EL (cell line): ENCODE measurements at places on chromosomes 2 and 18.

- DNase-seq, result no peak
Measured at GRCh38 chr18:42446195-42446594, 491.2 kb downstream of the PIK3C3 start.

- no peak for DNase-seq
Measured at GRCh38 chr2:199851883-199852282, 891 bp upstream of the FTCDNL1 start.

- no peak for DNase-seq
Measured at GRCh38 chr18:69400976-69401225, 213 bp downstream of the DOK6 start.

DNA sequence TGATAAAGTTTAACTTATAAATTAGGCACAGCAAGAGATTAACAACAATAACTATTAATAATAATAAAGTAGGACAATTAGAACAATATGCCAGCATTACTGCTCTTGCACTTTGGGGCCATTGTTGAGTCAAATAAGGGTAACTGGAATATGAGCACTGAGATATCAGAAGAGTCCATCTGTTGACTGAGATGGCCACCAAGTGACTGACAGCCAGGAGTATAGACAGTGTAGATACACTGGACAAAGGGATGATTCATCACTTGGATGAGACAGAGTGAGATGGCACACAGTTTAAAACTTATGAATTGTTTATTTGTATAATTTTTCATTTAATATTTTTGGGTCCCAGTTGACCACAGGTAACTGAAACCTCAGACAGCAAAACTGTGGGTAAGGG is 20.0 kb downstream of the NAB1 start:
- peak; percentile 12 for DNase-seq

- DNase-seq, result peak; percentile 84
Measured at GRCh38 chr2:43051338-43051737, 175.1 kb downstream of the ZFP36L2 start.

DNA sequence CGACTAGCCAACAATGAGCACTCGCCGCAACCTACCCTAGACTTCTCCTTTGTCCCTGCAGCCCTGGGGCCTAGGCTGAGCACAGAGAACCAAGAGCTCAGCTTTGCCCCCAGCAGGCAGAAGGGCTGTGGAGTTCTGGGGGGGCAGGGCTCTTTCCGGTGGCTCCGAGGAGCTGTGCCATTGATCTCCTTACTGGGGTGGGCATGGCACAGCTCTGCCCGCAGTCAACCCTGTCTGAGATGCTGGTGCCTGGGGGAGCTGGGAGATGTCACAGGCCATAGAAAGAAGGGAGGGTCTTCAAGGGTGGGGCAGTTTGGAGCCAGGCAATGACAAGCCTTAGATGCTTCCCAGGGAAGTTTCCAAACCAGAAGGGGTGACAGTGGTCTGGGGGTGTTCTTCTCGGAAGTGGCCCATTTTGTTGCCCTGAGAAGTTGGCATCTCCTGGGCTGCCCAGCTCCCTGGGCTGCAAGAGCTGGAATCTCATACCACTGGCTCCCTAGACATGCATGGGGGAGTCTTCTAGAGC is 14.1 kb upstream of the GPR55 start:
- DNase-seq, result no peak

GRCh38 chr2:10721396-10722251 is at the start of gene ATP6V1C2:
ATP6V1C2 (plus strand) TSS chr2:10721630; CDS start chr2:10722850, 1,220 bp downstream.
- no peak for DNase-seq

- DNase-seq, result no peak
Measured at GRCh38 chr2:159799833-159800232, 1.8 kb upstream of the CD302 start.

- no peak for DNase-seq
Measured at GRCh38 chr18:12857215-12857905, 26.7 kb downstream of the PTPN2 start.

DNA sequence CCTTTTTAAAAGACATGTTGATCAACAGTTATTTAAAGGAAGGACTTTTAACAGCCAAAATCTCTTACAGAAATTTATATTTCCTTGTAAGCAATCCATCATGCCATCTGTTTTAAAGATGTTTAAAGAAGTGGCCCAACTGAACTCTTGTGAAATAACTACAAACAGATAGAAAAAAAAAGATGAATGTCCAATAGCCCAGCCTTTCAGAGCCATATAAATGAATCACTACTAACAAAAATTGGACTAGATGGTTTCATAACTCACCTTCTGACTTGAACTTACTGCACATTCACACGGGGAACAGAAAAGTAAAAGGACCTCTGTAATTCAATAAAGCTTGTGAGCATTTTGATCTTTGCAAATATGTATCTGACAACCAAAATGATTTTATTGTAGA is 319.0 kb upstream of the CHAC2 start:
- DNase-seq, result no peak

DNA sequence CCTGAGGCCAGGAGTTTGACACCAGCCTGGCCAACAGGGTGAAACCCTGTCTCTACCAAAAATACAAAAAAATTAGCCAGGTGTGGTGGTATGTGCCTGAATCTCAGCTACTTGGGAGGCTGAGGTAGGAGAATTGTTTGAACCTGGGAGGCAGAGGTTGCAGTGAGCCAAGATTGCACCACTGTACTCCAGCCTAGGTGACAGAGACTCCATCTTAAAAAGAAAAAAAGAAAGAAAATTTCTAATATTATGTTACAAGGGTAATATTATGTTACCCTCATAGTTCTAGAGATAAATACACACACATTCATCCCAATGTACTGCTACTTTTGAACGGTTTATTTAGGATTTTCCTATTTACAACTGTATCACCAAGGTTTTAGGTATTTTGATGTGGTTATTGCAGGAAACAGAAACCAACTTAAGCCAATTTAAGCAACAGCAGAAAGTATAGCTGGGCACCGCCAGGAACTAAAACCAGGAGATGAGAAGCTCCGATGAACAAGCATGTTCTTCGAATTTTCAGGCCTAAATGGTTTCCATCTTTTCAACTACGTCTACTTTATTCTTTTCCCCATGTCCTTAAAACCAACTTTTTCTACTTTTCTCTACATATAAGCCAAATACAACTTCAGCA is 11.8 kb upstream of the ROCK1 start:
- DNase-seq, result no peak

DNA sequence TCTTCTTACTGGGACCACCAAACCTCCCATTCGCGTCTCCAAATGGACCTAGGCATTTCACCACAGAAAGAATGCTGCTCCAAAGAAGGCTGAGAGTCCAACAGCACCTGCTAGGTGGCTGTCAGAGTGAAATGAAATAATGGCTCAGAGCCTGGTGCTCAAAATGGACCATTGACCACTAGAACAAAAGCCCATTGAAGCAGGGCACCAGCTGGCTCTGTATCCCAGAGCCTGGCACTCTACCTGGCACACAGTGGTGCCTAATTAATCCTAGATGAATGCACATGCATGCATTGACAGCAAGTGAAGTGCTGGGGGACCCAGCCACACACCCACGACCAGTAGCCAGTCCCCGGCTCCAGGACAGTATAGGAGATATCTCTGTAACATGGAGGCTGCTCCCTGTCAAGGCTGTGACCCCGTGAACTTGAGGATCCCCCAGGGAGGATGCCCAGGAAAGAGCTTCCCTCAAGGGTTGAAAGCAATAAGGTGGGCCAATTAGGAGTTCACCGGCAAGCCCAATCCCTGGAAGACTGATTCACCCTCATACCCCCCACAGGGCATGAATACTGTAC is 261.3 kb downstream of the TNS1 start:
- no peak for DNase-seq

GRCh38 chr2:55954306-55955035 is 30.9 kb upstream of the EFEMP1 start:
- peak; percentile 26 for DNase-seq

GRCh38 chr2:69770193-69770702 is 28.3 kb downstream of the ANXA4 start:
- DNase-seq, result peak; percentile 85

GRCh38 chr2:205171261-205171940 is 510.9 kb upstream of the NRP2 start:
- DNase-seq, result no peak

DNA sequence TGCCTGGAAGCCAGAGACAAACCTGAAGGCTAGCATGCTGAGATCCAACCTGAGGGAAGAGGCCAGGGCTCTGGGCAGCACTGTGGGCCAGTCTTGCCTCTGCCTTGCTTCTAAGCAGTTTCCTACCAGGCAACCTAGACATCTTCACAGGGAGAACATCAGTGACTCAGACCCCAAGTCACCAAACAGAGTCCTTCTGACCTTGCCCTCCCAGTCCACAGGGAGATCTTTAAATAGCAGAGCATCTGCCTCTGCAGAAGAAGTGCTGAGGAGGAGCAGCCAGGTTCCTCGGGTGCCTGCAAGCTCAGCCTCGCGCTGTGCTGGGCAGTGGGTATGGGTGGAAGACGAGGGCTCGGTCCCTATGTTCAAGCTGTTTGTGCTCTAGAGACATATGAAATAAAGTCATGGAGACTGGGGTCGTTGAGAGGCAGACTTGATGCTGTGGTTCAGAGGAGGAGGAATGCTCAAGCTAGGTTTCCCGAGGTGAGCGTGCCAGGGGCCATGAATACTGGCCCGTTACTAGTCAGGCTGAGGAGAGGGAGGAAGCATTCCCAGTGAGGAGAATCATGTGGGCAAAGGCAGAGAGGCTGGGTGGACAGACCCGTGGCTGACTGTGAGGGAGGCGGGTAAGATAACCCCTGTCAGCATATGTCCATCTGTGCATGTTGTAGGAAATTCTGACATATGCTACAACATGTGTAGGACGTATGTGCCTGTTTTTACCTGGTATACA is 66.5 kb downstream of the BOLA3 start:
- DNase-seq, result no peak

DNA sequence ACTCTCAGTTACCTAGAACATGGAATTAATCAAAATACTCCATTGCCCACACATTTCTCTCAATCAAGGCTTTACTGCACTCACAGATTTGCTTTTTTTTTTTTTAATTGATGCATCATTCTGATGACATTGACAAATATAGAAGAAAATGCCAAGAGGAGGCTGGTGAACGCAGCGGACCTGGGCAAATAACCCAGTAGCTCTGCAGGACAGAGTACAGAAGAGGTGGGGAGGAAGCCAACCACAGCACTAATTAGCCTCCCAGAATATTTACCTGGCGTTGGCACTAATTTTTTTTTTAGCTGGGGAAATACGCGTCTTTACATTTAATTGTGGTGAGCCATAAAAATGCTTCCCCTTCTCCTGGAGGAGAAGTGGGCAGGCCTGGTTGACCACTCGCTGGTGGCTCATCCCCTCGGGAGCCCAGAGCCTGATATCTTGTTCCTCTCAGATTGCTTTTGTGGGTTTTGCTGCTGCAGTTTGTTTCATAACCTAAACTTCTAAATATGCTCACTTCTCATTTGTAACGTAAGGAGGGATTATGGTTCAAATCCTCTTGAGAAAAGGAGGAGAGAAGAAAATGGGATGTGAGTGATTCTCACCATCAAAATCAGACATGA is 165.8 kb upstream of the EPB41L3 start:
- no peak for DNase-seq

DNA sequence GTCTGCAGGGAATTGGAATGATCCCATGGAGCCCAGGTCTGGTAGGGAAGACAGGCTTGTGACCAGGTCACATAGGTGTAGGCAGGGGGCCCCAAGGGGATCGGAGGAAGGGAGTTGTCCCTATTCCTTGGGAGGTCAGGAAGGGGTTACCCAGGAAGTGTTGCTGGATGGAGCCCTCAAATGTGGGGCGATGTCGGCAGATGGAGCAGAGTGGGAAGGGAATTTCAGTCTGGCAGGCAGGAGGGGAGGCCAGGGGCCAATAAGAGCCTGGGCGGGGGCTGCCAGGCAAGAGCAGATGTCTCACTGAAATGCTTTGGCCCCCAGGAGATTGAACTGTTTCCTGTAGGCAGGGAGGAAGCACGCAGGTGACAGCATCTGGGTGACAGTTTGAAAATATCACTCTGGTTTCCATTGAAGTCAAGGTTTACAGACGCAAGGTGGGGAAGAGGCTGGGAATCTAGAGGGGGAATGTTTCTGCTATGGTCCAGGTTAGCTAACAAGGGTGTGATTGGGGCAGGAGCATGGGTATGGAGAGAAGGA is 81.5 kb upstream of the SMAD2 start:
- DNase-seq, result no peak

GRCh38 chr2:165173215-165173614 is 30.6 kb downstream of the SCN3A start:
- DNase-seq, result no peak

GRCh38 chr2:28895189-28895893 is 874 bp downstream of the WDR43 start:
- DNase-seq, result peak; percentile 42

DNA sequence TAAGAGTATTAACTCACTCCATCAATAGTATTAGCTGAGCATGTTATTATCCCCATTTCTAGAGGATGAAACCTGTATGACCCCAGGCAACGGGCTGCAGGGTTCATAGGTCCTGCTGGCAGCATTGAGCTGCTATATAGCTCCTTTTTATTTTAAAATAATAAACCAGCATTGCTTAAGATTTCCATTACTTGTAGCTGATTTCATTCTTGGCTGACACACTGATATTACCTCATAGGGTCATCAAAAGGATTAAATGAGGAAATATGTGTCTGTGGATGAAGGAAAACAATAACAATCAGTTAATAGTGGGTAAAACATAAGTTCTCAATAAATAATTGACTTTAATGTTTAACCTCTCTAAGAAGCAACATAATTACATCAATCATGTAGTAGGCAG is 48.3 kb upstream of the NRP2 start:
- DNase-seq, result no peak

DNA sequence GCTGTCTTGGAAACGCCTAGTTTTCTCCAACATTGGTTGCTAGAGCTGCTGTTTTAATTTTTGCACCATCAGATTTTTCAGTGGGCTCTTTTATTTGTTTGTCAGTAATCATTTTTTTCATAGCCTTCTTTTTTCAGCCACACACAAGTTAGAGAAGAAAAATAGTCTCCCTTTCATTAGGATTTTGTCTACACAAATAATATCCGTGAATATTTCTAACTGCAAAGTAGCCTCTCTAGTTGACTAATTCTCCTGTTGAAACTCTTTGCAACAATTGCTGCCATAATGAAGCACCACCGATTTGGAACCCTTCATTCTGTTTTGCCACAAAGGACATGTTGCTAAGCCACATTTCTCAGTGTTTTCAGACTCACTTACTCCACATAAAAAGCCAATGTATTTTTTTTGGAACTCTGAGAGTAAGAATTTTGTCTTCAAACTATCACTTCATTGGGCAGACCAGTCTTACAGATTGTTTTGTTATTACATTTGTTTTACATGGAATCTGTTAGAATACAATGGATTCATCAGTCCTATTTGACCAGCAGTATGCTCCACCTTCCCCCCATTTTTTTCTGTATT is 9.6 kb downstream of the KCNJ3 start:
- DNase-seq, result no peak
